ENCODE measurements at places on chromosomes 1 and 21. TPM values are rescaled to one million over a fixed set of nuclear protein-coding genes. Genes with fewer than 3 reads are reported as not detected.

DNA sequence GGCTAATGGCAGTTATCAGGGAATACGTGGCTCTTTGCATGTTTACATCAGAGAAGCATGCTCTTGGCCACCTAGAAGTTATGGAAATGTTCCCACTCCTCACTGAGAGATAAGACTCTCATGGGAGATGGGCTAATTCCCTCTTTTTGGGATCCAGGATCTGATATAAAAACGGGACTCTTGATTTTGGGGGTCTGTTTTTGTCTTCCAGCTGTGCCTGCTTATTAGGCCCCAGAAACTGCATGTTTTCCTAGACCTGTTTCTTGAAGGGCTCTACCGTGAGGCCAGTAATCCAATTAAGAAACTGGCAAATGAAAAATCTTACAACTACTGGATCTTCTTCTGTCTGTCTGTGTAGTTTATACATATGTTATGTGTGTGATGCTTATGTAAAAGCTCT lies 47.0 kb upstream of the PTCH2 start:
- no peak for DNase-seq

- DNase-seq = no peak
Measured at GRCh38 chr1:82542766-82543165, 742.0 kb downstream of the ADGRL2 start.

GRCh38 chr1:10651793-10652192 lies 144.7 kb downstream of the CASZ1 start:
- DNase-seq = no peak

DNA sequence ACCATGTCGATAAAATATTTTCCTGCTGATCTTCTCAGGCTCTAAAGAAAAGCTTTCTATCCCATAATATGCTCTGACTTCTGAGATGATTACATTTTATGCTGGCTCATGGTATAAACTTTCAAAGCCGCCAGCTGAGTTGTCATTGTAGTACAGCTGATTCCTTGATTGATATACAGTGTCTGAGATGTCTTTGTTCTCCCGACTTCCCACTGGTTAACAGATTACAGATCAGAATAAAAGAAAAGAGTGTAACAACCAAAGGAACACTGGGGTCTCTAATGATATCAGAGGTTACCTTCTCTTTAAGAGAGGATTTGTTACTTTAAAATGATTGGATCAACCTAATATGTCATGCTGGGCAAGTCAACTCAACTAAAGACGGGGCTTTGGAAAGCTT lies 485.4 kb upstream of the LRRC7 start:
- no peak for DNase-seq

- no peak for DNase-seq
Measured at GRCh38 chr21:43983390-43983789, 28.7 kb upstream of the TRAPPC10 start.

- no peak for DNase-seq
Measured at GRCh38 chr1:154716614-154717527, 108.9 kb upstream of the ADAR start.

GRCh38 chr1:185864889-185865517 lies 130.8 kb downstream of the HMCN1 start:
- no peak for DNase-seq

- no peak for DNase-seq
Measured at GRCh38 chr1:25001125-25001915, 71.2 kb upstream of the RUNX3 start.

GRCh38 chr1:154720328-154721297 lies 112.6 kb upstream of the ADAR start:
- DNase-seq = no peak

DNA sequence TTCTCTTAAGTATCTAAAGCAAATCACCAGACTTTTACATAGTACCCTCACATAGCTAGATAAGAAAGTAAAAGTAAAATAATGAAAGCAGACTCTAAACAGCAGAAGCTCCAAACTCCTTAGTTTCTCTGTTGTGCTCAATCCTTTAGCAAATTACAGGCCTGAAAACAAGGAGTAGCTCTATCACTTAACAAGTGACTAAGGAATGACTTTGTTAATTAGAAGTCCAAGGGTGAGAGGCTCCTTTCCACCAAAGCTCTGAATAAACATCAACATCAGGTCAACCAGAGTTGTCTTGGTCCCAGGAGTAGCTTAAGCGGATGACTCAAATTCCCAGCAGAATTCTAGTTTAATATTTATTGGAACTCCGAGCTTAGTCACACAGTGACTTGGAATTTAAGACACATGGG lies 5.9 kb downstream of the NRIP1 start:
- DNase-seq = no peak

DNA sequence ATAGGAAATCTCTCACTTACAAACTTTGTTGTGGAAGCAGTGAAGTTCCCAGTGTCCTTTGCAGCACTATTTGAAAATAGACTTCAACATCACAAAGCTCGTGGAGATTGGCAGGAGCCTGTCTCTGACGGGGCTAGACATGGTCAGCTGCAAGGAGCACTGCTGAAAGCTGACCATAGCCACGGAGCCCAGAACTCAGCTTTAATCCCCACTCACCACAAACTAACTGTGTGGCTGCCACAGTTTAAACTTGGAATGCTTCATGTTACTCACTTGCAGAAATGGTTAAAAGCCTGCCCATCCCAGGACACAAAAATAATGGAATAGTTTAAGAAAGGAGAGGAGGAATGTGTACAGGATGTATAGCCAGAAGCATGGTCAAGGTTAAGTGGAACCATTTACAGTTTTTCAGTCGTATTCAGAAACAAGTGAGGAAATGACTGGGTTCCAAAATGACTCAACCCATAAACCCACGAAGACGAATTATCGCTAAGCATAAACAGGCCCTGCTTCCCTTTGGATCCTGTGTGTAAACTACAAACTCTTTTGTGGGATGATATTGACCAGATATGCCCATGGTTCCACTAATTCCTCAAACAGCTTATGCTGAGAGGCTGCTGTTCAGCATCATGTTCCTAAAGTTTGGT lies 18.2 kb downstream of the DNALI1 start:
- DNase-seq = no peak

- DNase-seq = no peak
Measured at GRCh38 chr1:1268284-1268682, 5.4 kb downstream of the UBE2J2 start.

- no peak for DNase-seq
Measured at GRCh38 chr1:184044603-184045376, 6.7 kb upstream of the TSEN15 start.

DNA sequence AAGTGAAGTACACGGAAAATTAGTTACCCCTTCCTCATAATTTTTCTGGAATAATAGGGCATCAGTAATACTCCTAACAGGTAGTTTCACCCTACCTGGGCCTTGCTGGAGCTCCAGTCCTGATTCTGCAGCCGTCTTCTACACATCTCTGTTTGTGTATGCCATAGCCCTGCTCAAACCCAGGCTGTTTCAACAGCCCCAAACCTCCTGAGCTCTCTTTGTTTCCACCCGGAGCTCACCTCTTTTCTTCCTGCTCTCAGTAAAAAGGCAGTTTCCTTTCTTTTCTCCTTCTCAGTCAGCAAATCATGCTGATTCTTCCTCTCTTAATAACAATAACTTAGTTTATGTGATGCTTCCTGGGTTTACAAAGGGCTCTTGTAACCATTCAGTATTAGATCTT lies 355.1 kb upstream of the RUNX1 start:
- no peak for DNase-seq

DNA sequence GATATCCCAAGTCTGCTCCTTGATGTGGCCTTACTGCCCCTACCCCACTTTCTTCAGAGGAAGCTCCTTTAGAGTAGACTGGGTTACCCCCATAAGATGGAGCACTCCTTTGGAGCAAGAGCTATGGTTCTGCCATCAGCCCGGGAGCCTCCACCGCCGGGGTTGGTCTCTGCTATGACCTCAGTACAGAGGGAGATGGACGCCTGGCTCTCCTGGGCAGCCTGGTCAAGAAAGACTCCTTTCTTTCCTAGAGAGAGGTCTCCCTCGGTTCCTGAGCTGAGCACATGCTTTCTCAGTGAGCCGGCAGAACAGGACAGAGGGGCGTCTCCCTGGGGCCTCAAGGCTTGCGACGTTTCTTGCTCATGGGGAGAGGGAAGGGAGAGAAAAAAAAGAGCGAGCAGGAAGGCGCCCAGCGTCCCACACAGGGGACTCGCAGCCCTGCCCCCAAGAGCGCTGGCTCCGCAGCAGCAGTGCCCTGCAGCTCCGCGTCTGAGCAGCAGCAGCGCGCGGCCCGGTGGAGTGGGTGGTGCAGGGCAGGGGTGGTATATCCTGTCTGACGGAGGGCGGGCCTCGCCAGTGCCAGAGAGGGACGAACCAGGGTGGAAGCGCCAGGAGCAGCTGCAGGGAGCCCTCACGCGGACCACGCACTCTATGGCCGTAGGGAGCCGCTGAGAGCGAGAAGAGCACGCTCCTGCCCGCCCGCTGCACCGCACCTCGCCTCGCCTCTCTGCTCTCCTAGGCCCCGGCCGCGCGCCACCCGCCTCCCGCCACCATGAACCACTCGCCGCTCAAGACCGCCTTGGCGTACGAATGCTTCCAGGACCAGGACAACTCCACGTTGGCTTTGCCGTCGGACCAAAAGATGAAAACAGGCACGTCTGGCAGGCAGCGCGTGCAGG lies at the start of gene PKP1:
Gene PKP1 (plus strand): TSS at position 576 of the 899 bp plus-strand sequence. CDS start 197 bp downstream, at position 773.
- DNase-seq = peak; percentile 42

- DNase-seq = no peak
Measured at GRCh38 chr1:162117039-162117774, 47.7 kb downstream of the NOS1AP start.

DNA sequence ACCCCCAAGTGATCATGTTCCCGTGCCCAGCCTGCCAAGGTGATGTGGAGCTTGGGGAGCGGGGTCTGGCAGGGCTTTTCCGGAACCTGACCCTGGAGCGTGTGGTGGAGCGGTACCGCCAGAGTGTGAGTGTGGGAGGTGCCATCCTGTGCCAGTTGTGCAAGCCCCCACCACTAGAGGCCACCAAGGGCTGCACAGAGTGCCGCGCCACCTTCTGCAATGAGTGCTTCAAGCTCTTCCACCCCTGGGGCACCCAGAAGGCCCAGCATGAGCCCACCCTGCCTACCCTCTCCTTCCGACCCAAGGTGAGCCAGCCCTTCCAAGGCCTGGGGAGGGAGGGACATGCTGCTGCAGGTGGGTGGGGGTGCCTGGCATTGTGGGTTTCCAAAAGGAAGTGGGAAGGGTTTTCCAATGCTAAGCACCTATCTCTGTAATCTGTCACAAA lies 2.3 kb downstream of the TRIM46 start:
- no peak for DNase-seq

GRCh38 chr1:116460783-116461376 lies 87.8 kb downstream of the ATP1A1 start:
- no peak for DNase-seq

- no peak for DNase-seq
Measured at GRCh38 chr21:39535646-39536437, 76.9 kb upstream of the B3GALT5 start.

The KRTAP25-1 gene
- not detected for polyA plus RNA-seq

The NES gene
- 146 TPM for polyA plus RNA-seq

The BCAN gene
- polyA plus RNA-seq = 0.08 TPM

The DNM3 gene
- polyA plus RNA-seq = 3.9 TPM

The KCNK1 gene
- polyA plus RNA-seq = 6.2 TPM

The GPATCH2 gene
- polyA plus RNA-seq = 29.2 TPM

The RGS1 gene
- 1.4 TPM for polyA plus RNA-seq

Measured in left kidney (tissue), 8 donors.